Stimulated activated CD4-positive, alpha-beta T cell treated with anti-CD3 and anti-CD28 coated beads, TNF-alpha, amount 100 ng/mL, for 4 hours (primary cell): ENCODE measurements at places on chromosomes 4 and X.

DNA sequence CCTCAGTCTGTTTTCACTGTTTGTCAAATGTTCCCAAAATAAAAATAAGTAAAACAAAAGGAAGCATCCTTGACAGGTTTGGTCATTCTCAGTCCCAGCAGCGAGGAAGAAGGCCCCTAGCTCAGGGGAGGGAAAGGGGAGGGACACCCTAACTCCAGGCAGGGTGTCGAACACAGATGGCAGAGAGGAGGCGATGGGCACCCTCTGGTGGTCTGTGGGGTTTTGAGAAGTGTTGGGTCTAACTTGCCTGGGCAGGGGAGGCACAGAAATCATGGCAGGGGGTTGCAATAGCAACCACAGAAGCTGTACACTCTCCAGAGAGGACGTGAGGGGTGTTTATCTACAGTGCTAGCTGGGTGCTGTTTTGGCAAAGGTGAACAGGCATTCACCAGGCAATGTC is 229.8 kb upstream of the SFRP2 start:
- no peak for DNase-seq

DNA sequence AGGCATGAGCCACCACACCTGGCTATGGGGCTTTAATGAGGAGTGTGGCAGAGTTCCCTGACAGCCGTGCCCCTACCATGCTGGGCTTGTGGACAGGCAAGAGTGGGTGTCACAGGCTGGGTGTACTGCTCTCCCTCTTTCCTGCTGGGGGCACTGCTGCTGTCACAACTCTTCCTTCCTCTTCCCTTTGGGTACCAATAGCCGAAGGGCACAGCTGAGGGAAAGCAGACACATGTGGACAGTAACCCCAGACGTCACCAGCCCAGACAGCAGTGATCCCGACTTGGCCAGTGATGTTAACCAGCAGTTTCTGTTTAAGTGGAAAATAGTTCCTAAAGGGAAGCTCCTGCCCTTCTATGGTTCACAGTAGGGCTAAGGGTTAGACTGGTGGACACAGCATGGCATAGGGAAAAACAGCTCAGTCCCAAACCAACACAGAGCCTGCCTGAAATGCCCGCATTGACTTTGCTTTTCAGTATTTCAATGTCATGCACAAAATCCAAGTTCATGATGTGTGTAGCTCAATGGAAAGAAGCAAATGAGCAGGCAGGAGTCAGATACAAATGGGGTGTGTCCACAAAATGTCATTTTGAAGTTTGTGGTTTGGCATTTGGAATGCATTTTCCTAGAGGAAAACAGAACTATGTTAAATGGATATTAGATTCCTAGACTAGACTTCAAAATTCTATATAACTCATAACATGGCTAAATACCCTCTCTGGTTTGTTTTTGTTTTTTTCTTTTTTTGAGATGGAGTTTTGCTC is 24.9 kb upstream of the DDX3X start:
- DNase-seq, result no peak

DNA sequence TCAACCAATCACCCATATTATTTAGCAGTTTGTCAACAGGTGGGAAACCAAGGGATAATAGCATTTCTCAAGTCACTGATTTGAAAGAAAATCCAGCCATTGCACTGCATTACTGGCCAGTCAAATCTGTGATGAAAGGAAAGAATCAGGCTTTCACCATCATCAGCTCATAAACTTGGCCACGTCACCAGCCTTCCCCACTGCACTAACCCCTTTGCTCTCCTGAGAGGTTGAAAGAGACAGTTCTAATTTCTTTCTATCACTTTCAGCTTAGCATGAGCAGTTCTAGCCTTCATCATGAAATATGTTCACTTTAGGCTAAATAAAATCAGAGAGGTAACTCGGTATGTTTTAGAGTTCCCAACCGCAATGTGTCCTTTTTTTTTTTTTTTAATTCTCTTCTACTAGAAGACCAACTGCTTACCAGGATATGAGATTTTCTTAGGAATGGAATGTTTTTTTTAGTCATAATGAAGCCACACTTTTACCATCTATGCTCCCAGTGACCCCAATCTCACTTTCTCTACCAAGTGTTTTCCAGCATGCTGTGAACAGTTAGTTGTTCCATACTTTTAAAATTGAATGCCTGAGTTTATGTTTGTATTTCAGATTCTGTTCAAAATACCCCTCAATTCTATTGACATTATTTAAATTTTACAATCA is 55.7 kb upstream of the SLC7A11 start:
- no peak for DNase-seq

DNA sequence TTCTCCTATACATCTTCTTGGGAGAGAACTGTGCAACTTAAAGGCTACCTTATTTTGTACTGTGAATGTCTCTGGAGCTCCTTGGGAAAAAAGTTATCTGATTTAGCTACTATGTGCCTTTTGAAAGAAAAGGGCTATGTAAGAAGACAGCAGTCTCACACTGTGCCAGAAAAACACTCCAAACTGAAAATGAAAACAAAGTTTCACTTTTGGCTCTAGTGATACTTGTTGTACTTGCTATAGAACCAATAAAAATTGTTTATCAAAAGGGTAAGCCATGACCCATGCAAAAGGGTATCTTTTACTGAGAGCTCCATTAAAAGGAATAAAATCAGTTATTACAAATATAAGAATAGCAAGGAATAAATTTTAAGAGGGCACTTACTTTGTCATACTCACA is 2270.0 kb downstream of the ARAP2 start:
- no peak for DNase-seq

- DNase-seq, result no peak
Measured at GRCh38 chr4:13635286-13635799, 7.8 kb upstream of the BOD1L1 start.
